ENCODE measurements at places on chromosomes 13 and 19.

- DNase-seq, result no peak
Measured at GRCh38 chr19:14048443-14049153, 13.3 kb downstream of the PALM3 start.

DNA sequence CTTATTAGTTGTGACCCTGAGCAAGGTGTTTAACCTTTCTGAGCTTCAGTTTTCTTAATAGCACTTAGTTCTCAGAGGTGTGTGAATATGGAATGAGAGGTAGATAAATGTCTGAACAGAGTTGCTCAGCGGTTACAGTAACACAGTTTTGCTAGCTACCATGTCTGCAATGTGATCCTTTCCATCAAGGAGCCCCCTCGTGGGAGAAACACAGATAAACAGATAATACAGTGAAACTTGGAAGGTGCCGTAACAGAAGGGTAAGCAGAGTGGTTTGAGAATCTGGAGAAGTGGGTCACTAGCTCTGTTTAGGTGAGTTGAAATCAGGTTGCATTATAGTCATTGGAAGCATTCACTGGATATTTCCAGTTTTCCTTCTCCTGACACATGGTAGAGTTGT is 38.9 kb downstream of the IRS2 start:
- DNase-seq, result no peak

DNA sequence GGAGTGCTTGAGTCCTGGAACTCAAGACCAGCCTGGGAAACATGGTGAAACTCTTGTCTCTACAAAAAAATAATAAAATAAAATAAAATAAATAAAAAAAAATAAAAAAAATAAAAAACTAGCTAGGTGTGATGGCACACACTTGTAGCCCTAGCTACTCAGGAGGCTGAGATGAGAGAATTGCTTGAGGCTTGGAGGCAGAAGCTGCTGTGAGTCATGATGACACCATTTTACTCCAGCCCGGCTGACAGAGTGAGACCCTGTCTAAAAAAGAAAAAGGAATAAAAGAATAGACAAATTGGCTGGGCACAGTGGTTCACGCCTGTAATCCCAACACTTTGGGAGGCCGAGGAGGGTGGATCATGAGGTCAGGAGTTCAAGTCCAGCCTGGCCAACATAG is 1168.9 kb downstream of the SLITRK5 start:
- DNase-seq, result no peak

- DNase-seq, result peak; percentile 84
Measured at GRCh38 chr19:13033819-13034611, 38.7 kb downstream of the NFIX start.

GRCh38 chr19:33437821-33438671 is 64.5 kb downstream of the CEBPG start:
- DNase-seq, result peak; percentile 17

GRCh38 chr19:14149509-14149994 is 13.2 kb upstream of the ASF1B start:
- DNase-seq, result peak; percentile 78

DNA sequence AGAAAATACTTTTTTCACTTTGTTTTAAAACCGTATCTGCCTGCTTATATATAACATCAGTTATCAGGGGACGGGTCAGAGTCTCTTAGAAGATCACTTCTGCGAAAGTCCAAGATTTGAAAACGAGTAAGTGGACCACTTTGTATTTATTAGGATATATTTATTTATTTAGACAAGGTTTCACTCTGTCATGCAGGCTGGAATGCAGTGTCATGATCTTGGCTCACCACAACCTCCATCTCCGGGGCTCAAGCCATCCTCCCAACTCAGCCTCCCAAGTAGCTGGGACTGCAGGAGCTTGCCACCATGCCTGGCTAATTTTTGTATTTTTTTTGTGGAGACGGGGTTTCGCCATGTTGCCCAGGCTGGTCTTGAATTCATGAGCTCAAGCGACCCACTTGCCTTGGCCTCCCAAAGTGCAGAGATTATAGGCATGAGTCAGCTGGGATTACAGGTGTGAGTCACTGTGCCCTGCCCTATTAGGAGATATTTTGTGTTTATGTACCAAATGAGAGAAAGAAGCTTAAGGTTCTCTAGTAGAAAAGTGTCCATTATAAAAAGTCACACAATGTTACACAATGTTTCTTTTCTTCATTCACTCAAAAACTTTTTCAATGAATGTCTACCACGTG is 39.5 kb downstream of the RASL11A start:
- peak; percentile 27 for DNase-seq

- peak; percentile 86 for DNase-seq
Measured at GRCh38 chr19:39430675-39431593, 4.8 kb downstream of the RPS16 start.

GRCh38 chr13:103283451-103283820 is 217.2 kb upstream of the SLC10A2 start:
- DNase-seq, result no peak

- no peak for DNase-seq
Measured at GRCh38 chr19:35226748-35227147, 1.8 kb downstream of the FAM187B start.

DNA sequence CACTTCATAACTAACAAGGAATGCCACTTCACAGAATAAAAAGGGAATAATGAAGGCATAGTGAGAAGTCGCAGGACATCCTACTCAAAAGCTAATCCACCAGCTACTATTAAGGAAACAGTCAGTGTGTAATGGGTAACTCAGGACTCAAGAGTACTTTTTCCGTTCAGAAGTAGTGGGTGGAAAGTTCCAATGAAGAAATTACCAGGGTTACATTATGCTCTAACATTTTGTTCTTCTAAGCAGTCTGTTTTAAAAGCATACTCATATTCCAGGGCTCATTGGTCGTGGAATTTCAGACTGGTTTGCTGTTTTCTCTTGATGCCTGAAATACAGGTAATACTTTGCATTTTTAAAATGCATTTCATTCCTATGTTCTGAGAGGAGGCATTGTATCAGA is 222.4 kb upstream of the IRS2 start:
- no peak for DNase-seq

DNA sequence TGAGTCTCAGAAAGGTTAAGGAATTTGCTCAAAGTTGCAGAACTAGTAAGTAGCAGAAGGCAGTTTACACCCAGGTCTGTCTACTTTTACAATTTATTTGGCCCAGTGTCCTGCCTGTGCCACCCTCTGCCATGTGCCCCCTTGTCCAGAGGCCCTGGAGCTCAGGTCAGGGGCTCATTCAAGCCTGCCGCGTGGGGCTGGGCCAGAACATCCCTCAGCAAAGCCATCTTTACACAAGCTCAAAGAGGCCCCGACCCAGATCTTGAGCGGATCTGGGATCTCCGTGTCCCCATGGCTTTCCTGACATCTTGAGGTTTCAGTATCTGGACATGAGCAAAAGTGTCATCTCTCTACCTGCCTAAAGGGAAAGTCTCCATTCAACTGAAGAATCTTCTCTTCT is 76.4 kb upstream of the VSTM2B start:
- DNase-seq, result no peak

DNA sequence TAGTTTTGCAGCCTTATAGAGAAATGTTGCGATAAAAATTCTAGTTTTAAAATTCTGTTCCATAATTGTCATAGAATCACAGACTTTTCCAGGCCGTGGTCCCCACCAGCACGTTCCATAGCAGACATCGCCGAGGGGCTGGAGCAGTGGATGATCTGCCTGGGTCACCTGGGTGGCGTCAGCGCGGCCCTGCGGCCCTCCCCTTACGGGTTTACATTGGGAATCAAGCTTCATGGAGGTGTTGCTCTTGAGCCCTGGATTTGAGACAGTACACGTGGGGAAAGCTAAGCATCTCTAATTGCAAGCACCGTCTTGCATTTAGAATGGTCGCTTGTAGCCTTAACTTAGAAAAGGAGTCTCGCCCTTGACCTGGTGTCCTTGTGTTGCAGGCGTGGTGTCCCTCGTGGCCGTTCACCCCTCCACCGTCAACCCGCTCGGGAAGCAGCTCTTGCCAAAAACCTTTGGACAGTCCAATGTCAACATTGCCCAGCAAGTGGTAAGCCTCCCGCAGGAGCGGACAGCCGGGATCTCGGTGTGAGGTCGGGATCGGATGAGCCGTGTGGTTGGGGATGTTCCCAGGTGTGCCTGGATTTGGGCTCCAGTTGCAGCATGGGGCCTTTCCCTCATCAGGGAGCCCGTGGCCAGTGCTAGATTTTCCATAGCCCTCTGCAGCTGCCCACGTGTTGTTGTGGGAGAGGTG is 35.1 kb downstream of the ATP4B start:
- no peak for DNase-seq

GRCh38 chr19:55698256-55698655 is 23.2 kb downstream of the EPN1 start:
- no peak for DNase-seq

- DNase-seq, result no peak
Measured at GRCh38 chr19:13761423-13761822, 2.9 kb upstream of the MRI1 start.

DNA sequence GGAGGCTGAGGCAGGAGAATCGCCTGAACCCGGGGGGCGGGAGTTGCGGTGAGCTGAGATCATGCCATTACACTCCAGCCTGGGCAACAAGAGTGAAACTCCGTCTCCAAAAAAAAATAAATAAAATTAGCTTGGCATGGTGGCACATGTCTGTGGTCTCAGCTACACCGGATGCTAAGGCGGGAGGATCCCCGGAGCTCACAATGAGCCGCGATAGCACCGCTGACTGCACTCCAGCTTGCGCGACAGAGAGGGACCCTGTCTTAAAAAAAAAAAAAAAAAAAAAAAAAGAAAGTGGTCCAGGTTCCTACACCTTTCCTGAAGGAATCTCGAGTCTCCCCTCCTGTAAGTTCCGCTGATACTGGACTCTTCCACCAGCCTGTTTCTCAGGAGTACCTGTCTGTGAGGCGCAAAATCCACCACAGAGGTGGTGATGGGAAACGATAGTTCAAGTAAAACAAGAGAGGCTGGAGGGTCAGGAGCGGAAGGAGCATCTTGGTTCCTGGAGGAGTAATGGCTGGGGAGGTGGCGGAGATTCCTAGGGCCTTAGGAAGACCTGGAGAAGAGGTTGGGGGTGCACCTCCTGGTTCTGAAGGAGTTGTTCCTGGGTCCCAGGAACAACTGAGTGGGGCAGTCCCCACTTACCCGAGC is 471 bp downstream of the FUT1 start:
- no peak for DNase-seq

DNA sequence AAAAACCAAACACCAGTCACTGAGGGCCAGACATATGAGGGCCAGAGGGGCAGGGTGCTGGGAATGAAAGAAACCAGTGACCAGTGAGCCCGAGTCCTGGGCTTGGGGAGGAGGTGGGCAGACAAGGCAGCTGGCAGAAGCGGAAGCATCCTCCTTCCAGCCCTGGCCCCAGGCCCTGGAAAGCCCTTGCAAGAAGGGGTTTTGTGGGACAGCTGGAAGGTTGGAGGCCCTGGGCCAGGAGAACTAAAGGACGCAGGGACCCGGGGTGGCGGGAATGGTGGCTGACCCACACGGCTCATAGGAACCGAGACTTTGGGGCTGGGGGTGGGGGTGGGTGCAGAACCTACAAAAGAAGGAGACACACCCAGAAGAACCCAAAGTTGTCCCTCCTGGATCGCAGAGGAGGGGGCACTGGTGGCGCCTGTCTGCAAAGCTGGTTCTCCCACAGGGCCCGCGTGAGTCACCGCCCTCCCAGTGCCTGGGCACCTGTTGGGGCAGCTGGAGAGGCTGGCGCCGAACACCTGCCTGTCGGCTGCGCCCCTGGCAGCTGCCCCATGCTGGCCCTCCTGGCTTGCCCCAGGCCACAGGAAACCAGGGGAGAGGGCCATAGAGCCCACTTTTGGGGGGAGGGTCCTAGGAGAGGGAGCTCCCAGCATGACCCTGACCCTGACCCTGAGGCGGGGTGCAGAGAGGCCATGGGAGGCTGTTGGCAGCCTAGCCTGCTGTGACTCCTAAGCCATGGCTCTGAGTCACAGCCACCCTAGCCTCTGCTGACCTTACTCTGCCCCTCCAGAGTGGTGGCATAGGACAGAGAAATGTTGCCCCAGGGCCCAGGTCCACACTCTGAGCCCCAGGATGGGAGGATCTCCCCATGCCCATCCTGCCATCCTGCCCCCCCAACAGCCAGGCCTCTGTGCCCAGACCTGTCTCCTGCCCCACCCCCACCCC is 802 bp downstream of the DMPK start:
- DNase-seq, result no peak

DNA sequence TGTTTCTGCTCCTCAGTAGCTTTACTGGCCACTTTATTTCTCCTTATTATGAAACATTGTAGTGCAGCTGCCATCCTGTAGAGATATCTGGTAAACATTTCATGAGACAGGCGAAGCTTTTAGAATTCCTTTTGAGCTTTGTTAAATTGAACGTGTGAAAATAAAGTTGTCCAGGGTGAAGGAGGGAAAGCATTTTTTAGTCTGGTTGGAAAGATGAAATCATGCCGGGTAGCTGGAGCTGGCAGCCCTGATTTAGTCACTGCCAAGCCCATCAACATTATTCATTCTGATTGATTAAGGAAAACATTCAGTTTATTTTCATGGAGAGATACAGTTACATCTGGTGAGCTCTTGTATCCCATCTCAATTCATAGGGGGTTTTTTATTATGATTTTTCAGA is 326.2 kb upstream of the GPC6 start:
- peak; percentile 1 for DNase-seq

GRCh38 chr13:27177852-27178251 is 6.2 kb upstream of the USP12 start:
- no peak for DNase-seq

DNA sequence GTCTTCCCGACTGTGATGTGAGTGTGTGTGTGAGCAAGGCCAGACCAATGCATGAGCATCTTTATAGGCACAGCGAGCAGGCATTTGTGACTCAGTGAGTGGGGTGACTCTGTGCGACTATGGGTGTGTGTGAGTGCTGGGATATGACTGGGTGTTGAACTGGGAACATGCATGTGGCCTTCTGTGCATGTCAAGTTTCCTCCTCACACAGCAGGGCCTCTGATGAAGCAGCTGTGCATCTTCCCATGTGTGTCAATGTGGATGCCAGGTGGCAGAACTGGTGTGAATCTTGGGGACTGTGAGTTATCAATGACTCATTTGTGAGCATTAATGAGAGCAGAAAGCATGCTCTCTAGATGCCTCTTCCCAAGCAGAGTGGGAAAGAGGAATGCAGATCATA is 12.1 kb upstream of the LGALS14 start:
- DNase-seq, result no peak

- DNase-seq, result peak; percentile 83
Measured at GRCh38 chr13:40974460-40975407, 44.4 kb downstream of the ELF1 start.

GRCh38 chr19:10887616-10888367 is 16.4 kb downstream of the CARM1 start:
- no peak for DNase-seq

DNA sequence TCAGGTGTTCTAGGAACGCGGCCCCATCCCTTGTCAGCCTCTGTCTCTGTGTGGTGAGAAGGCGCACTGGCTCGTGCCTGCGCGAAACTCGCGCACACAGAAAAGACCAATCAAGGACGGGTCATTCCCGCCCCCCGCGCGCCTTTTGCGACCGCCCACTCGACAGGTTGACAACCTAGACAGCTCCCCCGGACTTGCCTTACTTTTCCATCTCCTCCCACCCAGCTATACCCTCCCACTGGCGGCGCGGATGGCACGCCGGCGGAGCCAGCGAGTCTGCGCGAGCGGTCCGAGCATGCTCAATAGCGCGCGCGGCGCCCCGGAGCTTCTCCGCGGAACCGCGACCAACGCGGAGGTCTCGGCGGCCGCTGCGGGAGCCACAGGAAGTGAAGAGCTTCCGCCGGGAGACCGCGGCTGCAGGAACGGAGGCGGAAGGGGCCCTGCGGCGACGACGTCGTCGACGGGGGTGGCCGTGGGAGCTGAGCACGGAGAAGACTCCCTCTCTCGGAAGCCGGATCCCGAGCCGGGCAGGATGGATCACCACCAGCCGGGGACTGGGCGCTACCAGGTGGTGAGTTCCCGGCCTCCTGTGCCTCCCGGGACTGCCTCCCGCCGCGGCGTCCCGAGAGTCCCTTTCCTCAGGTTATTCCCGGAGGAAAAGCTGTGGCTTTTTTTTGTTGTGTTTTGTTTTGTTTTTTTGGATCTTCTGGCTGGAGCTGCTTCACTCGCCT is at the start of gene NDFIP2:
Gene NDFIP2 (plus strand): TSS at position 202 of the 731 bp plus-strand sequence. CDS start 49 bp downstream, at position 251.
- peak; percentile 76 for DNase-seq
